ENCODE measurements at places on chromosomes 4 and X. TPM values are rescaled to one million over a fixed set of nuclear protein-coding genes. Genes with fewer than 3 reads are reported as not detected.

DNA sequence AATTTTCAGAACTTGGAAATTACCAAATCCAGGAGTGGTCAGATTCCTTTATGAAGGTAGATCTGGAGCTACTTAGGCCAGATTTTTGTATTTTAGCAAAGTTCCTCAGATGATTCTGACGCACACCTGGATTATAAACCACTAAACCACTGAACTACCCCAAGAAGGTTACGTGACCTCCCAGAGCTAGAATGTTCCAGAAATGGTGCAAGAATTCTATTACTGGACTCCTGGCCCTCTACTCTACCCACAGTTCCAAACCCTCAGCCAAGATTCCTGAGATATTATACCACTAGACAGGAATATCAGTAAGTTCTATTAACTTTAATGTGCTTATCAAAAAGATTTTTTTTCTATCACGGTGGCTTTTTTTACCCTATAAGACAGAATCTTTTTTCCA lies 67.1 kb downstream of the ABCG2 start:
- no peak overlapping the region for H3K4me3 ChIP-seq
- no peaks in the 10 kb centered on the region for H3K36me3 ChIP-seq
- no peak overlapping the region for H3K27ac ChIP-seq

DNA sequence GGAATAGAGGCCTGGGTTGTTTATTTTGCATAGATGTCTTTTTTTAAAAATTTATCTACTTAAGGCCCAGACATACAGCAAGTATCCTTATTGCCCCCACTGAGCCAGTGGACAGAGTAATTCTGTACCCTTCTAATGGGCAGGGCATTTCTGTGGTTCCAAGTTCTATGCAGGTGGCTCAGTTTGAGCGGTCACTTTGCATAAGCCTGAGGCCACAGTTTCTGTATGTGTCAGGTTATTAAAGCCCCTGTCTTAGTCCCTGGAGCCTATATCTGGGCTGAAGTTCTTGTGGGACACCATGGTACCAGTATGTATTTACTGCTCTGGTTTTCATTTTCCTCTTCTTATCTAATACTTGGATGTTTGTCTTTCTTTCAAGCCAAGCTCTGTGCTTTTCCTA lies 168.8 kb downstream of the MID1IP1 start:
- H3K27me3 ChIP-seq, result no peaks in the 10 kb centered on the region
- no peak for DNase-seq
- H3K4me3 ChIP-seq, result no peak overlapping the region
- no peaks in the 10 kb centered on the region for H3K36me3 ChIP-seq
- peaks cover 8% of the 10 kb centered on the region for H3K4me1 ChIP-seq

The IL15 gene
- total RNA-seq, result 0.52 TPM

DNA sequence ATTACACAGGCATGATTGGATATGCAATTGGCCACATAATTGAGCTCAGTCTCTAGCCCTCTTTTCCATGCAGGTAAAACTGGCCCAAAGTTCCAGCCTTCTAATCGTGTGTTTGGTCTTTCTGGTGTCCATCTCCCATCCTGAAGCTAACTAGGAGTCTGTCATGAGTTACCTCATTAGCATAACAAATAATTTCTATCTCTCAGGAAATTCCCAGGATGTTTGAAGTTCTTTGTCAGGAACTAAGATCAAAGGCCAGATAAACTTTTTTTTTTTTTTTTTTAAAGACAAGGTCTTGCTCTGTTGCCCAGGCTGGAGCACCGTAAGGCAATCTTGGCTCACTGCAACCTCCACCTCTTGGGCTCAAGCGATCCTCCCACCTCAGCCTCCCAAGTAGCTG lies 15.8 kb downstream of the ATXN3L start:
- no peak overlapping the region for H3K27ac ChIP-seq
- peaks cover 1% of the 10 kb centered on the region for H3K36me3 ChIP-seq
- no peaks in the 10 kb centered on the region for H3K27me3 ChIP-seq
- H3K4me1 ChIP-seq, result peaks cover 26% of the 10 kb centered on the region

GRCh38 chr4:47462799-47463234 lies 685 bp downstream of the COMMD8 start:
- DNase-seq, result no peak
- H3K36me3 ChIP-seq, result peaks cover 7% of the 10 kb centered on the region
- peaks cover 27% of the 10 kb centered on the region for H3K4me1 ChIP-seq
- H3K27me3 ChIP-seq, result no peaks in the 10 kb centered on the region
- peak overlapping the region; percentile 81 for H3K4me3 ChIP-seq

DNA sequence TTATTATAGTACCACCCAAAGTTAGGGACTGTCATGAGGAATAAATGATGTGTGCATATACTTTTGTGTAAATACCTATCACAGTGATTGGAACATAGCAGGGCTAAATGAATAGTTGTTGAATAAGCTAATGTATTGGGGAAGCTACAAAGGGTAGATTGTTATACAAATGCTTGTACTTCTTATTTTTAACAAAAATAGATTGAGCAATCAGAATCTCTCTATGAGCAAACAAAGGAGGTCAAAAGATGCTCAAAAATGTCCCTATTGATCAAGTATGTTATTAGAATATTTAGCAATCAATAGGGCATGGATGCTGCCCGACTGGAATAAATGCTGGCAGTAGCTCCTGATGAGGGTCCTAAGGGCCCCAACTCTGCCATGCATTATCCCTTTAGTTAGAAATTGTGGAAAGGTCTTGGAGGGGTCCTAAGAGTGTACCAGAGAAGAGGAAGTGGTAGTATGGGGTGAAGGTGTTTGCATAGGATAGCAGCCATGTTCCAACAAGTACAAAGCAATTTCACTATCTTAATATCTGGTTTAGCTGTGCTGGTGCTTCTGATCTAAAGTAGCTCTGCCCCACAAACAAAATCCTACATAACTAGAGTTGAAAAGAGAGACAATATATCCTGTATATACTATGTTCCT lies 33.1 kb upstream of the TAPT1 start:
- peaks cover 4% of the 10 kb centered on the region for H3K36me3 ChIP-seq
- peaks cover 11% of the 10 kb centered on the region for H3K4me1 ChIP-seq
- H3K4me3 ChIP-seq, result no peak overlapping the region
- no peaks in the 10 kb centered on the region for H3K27me3 ChIP-seq
- no peak for DNase-seq

- H3K27me3 ChIP-seq, result no peaks in the 10 kb centered on the region
- no peak for DNase-seq
- H3K4me1 ChIP-seq, result no peaks in the 10 kb centered on the region
- H3K4me3 ChIP-seq, result no peak overlapping the region
- H3K27ac ChIP-seq, result no peak overlapping the region
These were observed 99.8 kb downstream of the PJA1 start for GRCh38 chrX:69065451-69065850.

The XAGE2 gene
- not detected for total RNA-seq

Data from activated naive CD4-positive, alpha-beta T cell treated with anti-CD3 and anti-CD28 coated beads for 36 hours (primary cell).